Activated T-cell treated with anti-CD3 and anti-CD28 coated beads for 4 hours (primary cell): ENCODE measurements at places on chromosomes 4 and X.

DNA sequence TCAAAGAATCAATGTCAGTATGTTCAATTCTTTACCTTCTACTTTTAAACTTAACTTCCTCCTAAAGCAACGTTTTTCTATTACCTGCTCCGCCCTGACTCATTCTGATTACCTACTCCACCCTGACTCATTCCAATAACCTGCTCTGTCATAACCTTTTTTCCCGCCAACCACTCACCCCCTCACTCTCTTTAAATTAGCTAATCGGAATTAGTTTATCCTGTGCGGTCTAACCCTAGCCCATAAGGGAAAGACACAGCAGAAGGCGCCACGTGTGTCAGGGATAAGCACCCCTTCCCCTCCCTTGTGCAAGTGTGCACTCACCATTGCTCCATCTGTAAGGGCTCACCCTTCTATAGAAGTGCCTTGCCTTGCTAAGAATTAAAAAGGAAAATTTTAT, 64.4 kb downstream of the EIF4E start:
- no peak for DNase-seq

DNA sequence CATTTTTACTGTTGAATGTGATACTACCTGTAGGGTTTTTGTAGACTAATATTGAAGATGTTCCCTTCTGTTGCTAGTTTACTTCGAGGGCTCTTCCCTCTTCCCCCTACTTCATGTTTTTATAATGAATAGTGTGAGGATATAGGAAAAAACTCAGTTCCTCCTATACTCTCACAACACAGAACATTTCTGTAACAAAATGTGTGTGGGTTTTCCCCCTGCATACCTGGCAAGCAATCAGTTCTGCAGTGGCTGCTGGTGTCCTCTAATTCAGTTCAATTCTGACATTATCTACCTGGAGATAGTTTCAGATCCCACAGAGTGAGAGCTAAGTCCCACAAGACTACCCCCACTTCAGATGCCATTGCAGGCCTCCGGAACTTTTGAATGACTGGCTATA, 107.9 kb downstream of the KDM6A start:
- no peak for DNase-seq

GRCh38 chr4:70402762-70403161, 5.0 kb downstream of the OPRPN start:
- no peak for DNase-seq

GRCh38 chr4:55385201-55385649, 10.5 kb upstream of the TMEM165 start:
- no peak for DNase-seq

GRCh38 chr4:124210746-124211145, 501.8 kb downstream of the ANKRD50 start:
- no peak for DNase-seq

DNA sequence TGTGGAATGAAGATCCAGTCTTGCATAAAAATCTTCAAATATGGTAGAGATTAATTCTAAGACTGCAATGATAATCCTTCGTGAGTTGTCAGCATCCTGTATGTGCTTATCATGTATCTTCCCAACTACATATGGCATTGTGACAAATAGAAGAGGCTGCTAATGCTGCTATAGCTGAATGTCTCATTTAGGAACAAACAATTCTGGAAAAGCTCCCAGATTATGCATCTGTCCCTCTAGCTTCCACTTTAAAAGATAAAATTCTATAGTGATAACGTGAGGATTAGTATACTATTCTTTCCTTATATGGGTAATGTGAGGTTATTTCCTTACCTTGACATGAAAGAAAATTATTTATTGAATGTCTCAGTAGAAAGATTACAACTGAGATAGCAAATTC, 930.9 kb downstream of the DMD start:
- DNase-seq: no peak

- DNase-seq: no peak
Observed at GRCh38 chrX:85243761-85244449, at the start of the genes SATL1 and ZNF711. TSS of gene SATL1 (minus strand) at chrX:85243779. CDS start at chrX:85108968, 134,811 bp downstream. TSS of gene ZNF711 (plus strand) at chrX:85243991. CDS start at chrX:85247573, 3,582 bp downstream.

DNA sequence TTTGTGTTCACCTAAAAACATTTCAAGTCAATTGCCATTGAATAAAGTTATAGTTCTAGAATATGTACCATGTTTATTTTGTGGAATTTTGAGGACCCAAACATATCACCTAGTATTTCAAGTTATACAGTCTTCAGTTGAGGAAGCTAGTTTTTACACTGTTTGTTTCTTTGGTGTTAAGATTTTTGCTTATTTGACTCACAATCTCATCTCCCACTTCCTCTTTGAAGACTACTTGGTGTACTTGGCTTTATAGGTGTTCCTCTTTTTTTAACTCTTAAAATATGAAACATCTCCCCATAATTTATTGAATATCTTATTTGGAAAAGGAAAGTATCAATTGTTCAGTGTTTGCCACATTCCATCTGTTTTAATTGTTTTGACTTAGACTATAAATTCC, 675.4 kb downstream of the RAPGEF2 start:
- no peak for DNase-seq

- no peak for DNase-seq
Observed at GRCh38 chr4:151035911-151036310, 20.8 kb upstream of the LRBA start.

- DNase-seq: no peak
Observed at GRCh38 chrX:56099271-56099670, 132.9 kb upstream of the KLF8 start.

DNA sequence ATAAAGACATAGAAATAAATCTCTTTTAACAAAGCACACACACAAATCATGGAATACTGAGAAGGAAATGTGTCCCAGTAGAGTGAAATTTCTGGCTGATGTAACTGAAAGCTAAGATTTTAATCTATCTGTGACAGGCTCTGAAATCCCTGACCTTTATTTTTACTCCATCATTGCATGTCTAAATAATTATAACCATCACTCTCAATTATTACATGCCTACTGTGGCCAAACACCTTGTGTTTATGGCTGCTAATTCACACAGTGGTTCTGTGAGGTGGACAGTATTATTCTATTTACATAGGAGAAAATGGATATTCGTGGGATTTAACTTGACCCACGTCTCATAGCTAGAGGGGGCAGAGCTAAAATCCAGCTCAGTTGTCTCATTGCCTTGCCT, 438.1 kb downstream of the TLL1 start:
- no peak for DNase-seq

GRCh38 chrX:38654302-38654701, 93.0 kb downstream of the TSPAN7 start:
- DNase-seq: no peak

- no peak for DNase-seq
Observed at GRCh38 chrX:7242613-7243012, 94.7 kb upstream of the PUDP start.

DNA sequence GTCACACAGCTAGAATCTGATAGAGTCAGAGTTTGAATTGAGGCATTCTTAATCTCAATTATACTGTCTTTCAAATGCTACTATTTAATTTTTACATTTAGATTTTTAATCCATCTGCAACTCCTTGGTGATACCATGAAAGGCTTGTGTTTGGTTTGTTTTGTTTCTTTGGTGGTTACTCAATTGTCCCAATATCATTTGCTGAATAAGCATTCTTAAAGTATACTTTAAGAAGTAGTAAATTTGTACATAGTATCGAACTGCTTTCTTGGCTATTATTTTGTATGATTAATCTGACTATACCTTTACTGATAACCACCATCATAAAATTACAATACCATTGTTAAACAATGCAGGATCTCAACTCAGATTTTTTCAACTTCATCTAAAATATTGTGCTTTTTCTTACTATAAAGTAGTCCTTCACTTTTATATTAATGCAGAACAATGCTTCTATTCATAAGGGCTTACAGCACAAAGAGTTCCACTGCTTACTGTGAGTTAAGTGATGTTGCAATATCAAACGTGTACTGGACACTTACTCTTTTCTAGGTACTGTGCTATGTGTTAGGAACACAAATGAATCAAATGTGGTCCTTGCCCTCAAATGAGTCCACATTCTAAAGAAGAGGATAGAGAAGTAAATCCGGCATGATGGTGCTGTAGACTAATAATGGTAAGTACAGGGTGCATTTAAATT, 111.2 kb upstream of the GRIA3 start:
- no peak for DNase-seq

DNA sequence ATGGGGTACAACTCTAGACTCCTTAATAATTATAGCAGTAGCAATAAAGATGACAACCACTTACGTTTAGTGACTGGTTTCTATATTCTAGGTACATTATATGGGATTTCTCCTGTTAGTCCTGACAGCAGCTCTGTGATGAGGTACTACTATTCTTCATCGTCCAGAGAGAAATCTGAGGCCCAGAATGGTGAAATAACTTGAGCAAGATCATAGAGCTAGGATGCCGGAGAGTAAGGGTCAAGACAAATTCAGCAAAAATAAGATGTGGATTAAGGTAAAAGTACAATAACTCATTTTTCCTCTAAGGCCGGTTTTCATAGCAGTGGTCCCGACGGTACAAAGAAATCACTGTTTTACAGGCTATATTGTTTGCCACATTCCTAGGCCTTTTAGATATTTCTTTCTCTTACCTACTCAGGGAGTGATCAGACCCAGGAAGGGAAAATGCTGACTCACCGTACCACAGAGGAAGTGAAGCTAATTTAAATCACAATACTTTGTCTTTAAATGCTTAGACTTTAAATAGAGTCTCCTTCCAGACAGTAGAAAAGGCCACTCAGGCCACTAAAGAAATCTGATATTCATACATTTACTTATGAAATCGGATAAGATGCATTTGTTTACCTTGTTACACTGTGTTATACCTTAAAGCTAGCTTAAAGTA, 2023.0 kb upstream of the AGA start:
- DNase-seq: no peak

- no peak for DNase-seq
Observed at GRCh38 chr4:82899374-82900065, 1.0 kb upstream of the THAP9 start.

GRCh38 chr4:52750819-52751486, at the start of gene ERVMER34-1:
TSS of gene ERVMER34-1 (minus strand) at chr4:52751425. CDS start at chr4:52745520, 5,905 bp downstream.
- no peak for DNase-seq

GRCh38 chr4:11585506-11585905, 156.8 kb upstream of the HS3ST1 start:
- DNase-seq: no peak

GRCh38 chr4:74100531-74100930, 1.5 kb upstream of the CXCL2 start:
- no peak for DNase-seq

DNA sequence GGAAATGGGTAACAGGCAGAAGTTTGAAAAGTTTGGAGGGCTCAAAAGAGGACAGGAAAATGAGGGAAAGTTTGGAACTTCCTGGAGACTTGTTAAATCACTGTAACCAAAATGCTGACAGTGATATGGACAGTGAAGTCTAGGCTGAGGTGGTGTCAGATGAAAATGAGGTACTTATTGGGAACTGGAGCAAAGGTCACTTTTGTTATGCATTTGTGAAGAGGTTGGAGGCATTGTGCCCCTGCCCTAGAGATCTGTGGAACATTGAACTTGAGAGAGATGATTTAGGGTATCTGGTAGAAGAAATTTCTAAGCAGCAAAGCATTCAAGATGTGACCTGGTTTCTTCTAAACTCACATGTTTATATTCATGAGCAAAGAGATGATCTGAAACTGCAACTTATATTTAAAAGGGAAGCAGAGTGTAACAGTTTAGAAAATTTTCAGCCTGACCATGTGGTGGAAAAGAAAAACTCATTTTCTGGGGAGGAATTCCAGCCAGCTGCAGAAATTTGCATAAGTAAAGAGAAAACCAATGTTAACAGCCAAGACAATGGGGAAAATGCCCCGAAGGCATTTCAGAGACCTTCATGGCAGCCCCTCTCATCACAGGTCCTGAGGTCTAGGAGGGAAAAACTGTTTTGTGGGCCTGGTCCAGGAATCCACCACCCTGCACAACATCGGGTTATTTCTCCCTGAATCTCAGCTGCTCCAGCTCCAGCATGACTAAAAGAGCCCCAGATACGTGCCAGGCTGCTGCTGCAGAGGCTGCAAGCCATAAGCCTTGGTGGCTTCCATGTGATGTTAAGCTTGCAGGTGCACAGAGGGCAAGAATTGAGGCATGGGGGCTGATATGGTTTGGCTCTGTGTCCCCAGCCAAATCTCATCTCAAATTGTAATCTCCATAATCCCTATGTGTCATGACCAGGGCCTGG, 632.5 kb upstream of the GNPDA2 start:
- no peak for DNase-seq

- DNase-seq: no peak
Observed at GRCh38 chrX:111349934-111350333, 62.1 kb downstream of the DCX start.

GRCh38 chr4:38752941-38753806, 29.6 kb downstream of the TLR10 start:
- no peak for DNase-seq

- no peak for DNase-seq
Observed at GRCh38 chr4:118077767-118078105, 43.5 kb downstream of the NDST3 start.

- no peak for DNase-seq
Observed at GRCh38 chrX:22366906-22367305, 94.2 kb downstream of the CBLL2 start.

- DNase-seq: no peak
Observed at GRCh38 chr4:105548483-105548882, 3.9 kb upstream of the ARHGEF38 start.

DNA sequence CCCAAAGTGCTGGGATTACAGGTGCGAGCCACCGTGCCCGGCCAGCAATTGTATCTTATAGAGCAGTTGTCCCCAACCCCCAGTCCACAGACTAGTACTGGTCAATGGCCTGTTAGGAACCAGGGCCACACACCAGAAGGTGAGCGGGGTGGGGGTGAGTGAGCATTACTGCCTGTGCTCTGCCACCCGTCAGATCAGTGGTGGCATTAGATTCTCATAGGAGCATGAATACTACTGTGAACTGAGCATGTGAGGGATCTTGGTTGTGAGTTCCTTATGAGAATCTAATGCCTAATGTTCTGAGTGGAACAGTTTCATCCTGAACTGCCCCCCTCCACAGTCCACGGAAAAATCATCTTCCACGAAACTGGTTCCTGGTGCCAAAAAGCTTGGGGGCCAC, 328.0 kb upstream of the BOD1L1 start:
- DNase-seq: no peak

- no peak for DNase-seq
Observed at GRCh38 chr4:168654104-168654847, 157.4 kb downstream of the PALLD start.

DNA sequence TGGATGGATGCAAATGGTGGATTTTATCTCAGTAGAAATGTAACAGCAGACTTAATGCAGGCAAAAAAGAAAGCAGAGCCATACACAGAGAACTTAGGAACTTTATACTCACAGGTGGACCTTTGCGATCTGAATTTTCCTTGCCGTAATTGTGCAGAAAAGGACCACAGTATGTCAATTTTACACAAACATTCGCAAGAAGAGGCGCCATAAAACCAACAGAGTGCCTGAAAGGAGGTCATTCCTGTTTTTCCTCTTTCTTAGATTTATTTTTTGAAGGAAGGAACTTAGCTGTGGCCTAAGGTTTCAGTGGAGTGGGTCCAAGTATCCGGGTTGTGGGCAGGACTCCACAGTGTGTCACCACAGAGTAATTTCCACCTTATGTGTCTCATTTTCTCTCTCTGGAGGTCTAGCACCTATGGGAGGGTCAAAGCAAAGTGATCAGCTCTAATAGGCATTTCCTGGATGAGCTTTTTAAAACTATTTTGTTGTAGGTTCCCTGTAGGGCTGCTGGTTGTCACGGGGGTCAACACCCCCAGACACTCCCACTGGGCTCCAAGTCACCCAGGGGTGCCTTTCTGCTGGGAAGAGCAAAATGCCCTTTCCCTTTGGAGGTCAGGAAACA, 24.7 kb upstream of the PBDC1 start:
- DNase-seq: no peak
